Parietal lobe (tissue), 2 donors: ENCODE measurements at places on chromosomes 5 and 9. TPM values are rescaled to one million over a fixed set of nuclear protein-coding genes. Genes with fewer than 3 reads are reported as not detected.

Gene PRLR
- total RNA-seq: 3.8 TPM

Gene EEIG1
- total RNA-seq: 7.2 TPM

Gene PGM5
- 1.6 TPM for total RNA-seq

Gene TRIM36
- total RNA-seq: 120 TPM

Gene PCBD2
- 11.3 TPM for total RNA-seq

Gene ANKRD18A
- total RNA-seq: 8.1 TPM

Gene APBB3
- 61.7 TPM for total RNA-seq

Gene ROPN1L
- total RNA-seq: 2.2 TPM

Gene PFN3
- total RNA-seq: 1.6 TPM

Gene EIF4E1B
- 0.31 TPM for total RNA-seq

Gene NR5A1
- not detected for total RNA-seq

Gene DDX4
- total RNA-seq: 0.31 TPM
